Retina (tissue), 1 donor: ENCODE measurements at places on chromosomes 5 and 9.

DNA sequence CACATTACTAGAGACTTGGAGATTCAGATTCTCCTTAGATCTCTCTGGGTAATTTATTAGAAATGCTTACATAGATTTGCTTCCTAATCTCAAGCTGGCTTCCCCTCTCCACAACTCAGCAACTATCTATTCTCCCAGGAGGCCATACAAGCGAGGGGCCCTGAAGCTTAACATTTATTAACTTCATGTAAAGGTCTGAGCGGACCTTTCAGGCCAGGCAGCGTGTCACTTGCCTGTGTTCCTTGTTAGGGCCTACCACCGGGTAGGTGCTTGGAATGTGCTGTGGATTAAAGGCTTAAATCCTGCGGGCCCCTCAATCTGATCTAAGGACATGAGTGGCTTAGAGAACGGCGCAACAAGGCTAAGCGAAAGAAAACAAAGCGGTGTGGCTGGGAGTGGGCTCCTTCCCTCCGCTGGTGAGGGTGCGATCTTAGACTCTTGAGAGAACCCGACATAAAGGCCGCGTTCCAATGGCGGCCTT lies 712 bp upstream of the HSPA4 start:
- DNase-seq = no peak

DNA sequence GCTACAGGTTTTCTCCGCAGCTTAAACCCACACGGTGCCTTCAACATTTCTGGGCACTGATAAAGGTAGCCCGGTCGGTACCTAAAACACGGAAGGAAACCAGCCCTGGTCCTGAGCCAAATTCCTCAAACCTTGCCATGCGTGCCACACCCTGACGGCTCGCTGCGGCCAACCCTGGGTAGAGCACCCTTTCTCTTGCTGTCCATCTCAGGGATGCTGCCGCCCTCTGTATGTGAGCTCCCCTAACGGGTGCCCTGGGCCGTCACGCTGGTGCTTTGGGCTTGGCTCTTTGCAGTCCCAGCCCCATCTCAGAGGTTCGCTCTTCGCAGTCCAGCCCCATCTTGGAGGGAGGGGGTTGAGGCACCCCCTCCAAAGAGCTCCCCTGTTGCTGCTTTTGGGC lies 43.9 kb downstream of the PNPLA7 start:
- DNase-seq = no peak

DNA sequence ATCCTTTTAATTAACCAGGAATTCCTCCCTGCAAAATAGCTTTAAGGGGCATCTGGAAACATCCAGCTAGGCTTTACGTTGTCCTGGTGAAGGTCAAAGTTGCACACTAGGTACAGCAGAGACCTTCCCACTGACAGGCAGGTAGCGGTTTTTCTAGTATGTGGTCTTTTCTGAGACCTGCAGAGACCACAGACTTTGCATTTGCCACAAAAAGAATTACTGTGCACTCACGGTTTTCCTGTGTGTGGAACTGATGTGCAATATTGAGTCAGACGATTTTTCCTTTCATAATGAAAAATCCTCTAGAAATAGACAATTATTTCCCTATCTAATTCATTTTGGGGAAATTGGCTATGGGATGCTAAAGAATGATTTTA lies 417.0 kb upstream of the ADAMTSL1 start:
- no peak for DNase-seq

GRCh38 chr5:157865781-157866180 lies 6.8 kb upstream of the CLINT1 start:
- DNase-seq = no peak

DNA sequence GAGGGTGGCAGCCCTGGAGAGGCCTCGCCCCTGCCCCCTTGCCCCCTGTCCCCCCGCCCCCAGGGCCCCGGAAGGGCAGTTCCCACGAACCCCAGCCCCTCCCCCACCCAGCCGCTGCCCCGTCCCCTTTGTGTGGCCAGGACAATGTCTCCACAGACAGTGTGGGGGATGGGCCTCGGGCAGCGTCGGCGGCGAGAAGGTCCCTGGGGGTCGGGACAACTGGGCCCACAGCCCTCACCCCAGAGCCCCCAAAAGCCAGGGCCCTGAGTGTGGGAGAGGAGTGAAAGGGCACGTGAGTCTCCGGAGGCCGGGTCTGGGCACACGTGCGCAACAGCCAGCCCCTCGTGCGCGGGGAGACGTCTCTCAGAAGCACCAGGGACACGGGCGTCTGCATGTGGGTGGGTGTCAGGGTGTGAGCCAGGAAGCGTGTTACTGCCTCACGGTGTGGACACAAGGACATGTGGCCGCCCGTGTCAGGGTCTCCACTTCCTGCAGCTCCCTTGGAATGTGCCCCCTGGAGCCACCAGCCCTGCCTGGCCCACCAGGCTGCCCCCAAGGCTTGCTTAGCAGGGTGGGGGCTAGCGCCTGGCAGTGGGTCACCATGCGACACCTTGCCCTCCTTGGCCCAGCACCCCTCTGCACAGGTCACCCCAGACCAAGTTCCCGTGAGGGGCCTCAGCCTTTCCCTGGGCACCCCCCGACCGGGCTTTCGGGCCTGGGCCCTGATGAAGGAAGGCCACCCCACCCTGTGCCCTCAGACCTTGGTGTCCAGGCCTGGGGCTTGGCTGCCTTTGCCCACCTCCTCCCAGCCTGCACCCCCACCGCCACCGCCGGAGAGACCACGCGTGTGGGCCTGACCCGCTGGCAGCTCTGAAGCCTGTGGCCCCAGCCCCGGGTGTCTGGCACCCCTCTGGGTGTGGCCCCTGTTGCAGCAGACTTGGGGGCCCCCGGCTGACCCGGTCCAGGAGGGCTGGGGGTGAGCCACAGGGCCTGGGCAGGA lies 12.8 kb upstream of the NRARP start:
- peak; percentile 77 for DNase-seq

DNA sequence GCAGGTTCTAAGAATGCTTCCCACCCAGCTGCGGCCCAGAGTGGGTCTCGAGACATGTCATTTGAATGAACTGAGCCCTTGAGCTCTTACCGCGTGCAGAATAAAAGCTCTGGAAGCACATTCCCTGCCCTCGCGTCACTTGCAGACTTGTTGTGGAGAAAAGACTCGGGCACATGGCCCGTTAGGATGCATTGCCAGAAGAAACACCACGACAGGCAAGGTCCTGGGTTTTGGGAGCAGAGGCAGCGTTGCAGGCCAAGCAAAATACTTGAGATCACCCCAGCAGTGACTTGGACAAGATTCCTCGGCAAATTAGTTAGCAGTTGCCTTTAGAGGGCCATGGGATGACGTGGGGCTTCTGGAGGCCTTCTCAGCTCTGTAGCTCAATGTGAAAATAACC lies 170.8 kb upstream of the MSX2 start:
- no peak for DNase-seq

DNA sequence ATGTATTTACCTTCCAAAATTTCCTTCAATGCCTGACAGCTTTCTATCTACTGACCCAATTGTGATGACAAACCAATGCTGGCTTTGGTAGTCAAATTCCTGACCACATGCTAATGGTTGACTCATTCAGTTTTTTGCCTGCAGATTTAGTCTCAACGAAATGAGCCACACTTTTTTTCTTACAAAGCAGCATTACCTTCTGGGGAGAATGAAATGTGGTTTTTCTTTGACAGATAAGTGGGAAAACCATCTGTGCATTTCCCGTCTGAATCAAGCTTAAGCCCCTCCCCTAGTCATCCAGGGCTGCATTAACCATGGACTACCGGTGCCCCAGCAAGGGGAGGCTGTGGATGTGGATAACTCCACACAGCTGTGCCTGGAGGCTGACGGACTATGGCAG lies 99.6 kb upstream of the TAF11L2 start:
- no peak for DNase-seq

DNA sequence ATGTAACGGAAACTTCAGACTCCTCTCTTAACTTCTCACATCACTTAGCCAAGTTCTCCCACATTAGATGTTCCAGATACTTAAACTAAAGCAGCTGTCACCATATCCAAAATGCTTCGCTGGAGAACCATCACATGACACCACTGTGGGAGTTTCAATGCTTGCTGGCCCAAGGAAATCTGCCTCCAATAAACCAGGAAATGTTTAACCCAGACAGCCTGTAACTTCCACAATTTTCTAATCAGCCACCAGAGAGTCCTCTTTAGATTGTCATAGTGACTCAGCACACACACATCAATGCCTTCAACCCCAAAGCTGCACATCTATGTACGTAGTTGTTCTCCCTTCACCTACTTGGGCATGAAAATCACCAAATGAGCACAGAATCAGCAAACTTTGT lies 118.7 kb downstream of the LPAR1 start:
- no peak for DNase-seq

DNA sequence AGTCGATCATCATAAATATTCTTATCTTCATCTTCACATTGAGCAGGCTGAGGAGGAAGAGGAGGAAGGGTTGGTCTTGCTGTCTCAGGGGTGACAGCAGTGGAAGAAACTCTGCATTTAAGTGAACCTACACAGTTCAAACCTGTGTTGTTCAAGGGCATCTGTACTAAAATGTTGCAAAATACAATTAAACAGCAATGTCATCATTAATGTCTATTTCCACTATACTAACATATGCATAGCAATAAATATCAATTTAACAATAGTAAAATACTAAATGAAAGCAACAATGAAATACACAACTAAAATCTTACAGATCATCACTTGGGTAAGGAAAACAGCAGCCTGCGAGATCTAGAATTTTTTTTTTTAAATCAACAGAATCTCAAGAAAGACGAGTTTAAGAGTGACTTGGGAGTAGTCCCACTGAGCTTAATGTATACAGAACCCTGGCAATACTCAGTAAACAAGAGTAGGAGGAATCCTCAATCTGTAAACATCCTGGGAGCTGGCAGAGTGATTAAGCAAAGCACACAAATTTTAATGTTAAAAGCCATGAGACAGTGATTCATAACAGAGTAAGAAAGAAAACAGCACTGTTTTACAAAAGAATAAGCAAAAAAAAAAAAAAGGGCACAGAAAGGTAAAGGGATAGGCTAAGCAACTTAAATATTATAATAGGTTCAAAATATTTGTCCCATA lies 10.0 kb downstream of the HOMER1 start:
- no peak for DNase-seq

GRCh38 chr5:5665225-5666075 lies 243.0 kb downstream of the ICE1 start:
- peak; percentile 21 for DNase-seq

DNA sequence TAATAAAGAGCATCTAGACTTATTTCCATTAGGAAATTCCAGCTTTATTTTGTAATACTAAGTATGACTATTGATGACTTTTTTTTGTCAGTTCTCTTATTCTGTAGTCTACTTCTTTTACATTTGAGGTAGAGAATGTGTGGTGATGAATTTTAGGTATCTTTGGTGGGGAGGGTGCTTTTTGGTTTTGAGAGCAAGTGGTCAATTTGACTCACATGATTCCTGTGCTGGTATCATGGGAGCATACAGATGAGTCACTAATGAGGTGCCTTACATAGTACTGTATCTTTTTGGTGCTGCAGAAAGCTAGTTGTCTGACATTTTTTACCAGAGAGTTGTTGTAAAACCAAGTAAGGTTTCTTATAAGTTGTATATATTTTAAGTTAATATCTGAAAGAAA lies 35.3 kb downstream of the ERBIN start:
- no peak for DNase-seq

DNA sequence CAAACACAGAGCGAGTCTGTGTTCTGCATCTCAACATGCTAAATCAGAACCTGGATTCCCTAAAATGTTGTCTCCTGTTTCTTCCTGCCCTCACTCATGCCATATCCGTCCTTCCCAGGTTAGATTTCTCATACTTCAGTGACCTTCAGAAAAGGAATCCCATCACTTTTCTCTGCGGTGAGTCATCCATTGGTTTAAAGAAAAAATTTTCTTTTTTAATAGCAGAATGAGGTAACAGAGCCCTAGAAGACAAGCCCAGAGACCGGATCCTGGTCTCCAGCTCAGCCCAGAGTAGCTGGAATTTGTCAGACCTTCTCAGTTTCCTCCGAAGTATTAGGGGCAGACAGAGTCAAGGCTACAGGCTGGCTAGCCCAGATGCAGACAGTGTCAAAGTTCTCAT lies 143.2 kb upstream of the DMRT1 start:
- no peak for DNase-seq

- DNase-seq = no peak
These were observed 122.3 kb downstream of the MTRR start for GRCh38 chr5:7991125-7991821.

DNA sequence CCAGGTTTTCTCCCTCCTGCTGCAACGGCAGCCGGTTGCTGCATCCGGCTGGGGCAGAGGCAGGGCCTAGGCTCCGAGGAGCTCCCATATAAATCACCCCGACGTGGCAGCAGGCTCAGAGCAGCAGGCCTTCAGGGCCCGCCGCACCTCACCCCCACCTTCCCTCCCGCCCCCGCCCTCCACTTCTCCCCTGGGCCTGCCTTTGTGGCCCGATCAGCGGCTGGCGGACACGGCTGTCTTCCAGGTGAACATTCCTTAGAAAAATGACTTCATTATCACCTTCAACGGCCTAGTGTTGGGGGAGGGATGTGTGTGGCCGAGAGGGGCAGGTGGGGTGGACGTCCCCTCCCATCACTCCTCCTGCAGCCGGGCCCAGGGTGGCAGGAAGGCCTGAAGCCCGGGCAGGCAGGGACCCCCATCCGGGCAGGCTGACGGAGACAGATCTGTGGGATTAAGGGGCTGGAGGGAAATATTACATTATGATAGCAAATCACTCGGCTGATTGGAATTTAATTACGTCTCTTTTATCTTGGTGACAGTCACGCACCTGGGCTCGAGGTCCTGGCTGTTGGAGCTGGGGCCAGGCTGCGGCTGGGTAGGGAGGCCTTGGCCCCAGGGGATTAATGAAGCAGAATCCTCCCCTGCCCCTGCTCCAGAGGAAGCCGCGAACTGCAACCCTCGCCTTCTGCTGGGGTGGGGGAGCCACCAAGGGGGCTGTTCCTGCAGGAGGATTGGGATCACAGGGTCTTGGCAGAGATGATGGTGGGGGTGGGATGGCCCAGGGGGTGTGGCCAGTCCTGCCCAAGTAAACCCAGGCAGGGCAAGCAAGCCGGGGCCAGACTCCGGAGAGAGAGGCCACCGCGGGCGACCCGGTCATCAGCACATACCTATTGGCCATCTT lies 38.4 kb upstream of the RXRA start:
- no peak for DNase-seq

- no peak for DNase-seq
These were observed 773.8 kb upstream of the CHD1 start for GRCh38 chr5:99702565-99702964.

- DNase-seq = no peak
These were observed 34.5 kb downstream of the MACIR start for GRCh38 chr5:103293099-103293498.

DNA sequence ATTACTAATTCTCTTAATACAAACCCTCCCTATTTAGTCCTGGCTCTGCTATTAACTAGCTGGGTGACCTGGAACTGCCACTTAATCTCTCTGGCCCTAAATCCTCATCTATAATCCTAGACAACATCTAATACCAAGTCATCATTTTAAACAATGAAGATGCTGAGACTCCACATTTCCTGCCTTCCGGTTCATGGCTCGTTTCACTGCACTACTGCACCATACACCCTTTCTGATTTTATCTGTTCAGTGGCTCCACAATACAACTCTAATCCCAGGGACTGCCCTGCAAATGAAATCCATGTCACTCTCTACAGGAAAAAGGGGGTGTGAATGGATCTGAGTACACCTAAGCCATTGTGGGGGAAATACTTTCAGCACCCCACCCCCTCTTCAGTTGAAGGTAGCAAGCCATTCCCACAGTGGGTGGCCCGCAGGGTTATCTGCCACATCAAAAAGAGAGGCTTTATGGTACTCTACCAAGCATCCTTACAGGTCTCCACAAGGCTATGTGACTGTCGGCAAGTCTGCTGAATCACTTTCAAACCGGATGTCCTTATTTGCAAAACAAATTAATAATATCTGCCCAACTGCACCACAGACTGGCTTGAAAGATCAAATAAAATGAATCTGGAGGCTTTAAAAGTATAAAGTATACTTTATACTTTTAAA lies 89.5 kb downstream of the EPB41L4A start:
- DNase-seq = no peak

GRCh38 chr5:144169904-144170275 lies 569 bp downstream of the YIPF5 start:
- DNase-seq = no peak
